Stimulated activated CD8-positive, alpha-beta memory T cell treated with anti-CD3 and anti-CD28 coated beads, Interleukin-4, amount 100 ng/mL, for 4 hours (primary cell): ENCODE measurements at places on chromosomes 2 and 18.

DNA sequence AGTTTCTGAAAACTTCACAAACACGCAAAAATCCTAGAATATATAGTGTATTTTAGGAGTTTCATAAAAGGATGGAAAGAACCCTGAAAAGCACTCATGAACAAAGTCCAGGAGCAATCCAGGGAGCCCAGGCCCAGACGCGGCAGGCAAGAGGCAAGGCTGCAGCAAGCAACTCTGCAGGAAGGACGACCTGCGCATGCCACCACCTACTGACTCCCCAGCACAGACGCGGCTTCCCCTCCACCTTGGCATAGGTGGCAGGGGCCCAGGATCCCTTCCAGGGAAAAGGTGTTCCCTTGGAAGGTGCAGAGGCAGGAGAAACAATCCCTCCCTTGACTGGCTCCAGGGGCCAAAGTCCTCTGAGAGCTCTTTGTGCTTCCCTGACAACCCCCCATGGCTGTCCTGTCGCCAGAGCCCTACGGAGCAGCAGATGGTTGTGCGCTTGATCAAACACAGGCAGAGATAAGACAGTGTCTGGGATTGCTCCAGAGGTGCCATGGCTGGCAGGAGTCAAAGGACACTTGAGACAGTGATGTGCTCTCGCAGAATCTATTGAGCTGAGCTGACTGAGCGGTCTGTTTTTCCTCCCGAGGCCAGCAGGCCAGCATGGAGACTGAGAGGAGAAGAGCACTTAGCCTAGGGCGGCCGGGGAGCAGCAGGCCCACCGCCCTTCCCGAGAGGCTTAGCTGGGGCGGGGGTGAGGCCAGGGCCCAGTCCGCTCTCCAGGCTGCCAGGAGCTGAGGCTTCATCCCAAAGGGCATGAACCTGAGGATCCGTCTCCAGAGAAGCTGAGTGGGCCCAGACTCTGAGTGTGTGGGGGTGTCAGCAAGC lies 10.8 kb upstream of the AMER3 start:
- DNase-seq = no peak

DNA sequence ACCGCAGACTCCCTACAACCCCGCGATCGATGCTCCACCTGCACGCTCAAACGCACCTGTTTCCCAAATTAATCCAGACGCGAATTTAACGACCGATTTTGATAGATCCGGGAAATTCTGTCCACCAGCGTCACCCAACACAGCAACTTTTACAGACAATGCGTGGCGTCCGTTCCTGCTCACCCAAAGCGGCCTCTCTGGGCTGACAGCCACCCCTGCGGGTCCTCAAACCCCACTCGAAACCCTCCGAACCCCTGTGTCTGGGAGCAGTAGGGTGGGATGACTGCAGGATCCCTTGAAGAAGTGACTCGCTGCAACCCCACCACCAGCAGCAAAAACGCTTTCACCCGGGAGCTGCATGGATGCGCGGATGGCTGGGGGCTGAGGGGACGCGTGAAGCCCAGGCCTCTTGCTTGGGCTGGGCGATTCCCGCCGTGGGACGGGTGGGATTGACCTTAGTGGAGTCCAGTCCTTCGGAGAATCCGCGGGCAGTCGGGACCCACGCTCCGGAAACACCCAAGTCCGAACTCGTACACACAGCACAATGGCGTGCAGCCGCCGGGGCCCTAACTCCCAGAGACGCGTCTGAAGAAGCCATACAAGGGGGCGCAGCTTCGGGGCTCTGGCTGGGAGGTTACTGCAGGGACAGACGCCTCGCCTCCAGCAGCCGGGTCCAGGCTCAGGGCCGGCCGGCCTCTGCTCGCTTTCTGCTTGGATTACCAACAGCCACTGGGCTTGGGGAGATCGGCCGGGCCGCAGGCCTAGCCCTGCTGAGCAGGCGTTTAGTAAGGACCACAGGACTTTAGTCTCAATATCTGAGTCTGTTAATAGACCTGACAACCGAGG lies 31.1 kb upstream of the ATP6V1B1 start:
- no peak for DNase-seq

DNA sequence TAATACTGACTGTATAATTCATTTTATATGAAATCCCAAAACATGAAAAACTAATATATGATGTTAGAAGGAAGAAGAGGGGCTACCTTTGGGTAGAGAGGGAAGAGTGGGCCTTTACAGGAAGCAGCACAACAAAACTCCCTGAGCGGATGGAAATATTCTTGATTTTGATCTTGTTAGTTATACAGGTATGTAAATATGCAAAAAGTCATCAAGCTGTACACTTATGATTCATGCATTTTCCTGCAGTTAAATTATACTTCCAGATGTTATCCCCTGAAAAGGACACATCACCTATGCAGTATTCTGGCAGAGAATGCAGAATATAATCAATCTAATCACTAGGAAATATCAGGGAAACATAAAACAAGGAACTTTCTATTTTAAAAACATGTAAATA lies 249.4 kb upstream of the MGAT5 start:
- no peak for DNase-seq

GRCh38 chr2:221753401-221753800 lies 181.3 kb upstream of the EPHA4 start:
- DNase-seq = no peak

DNA sequence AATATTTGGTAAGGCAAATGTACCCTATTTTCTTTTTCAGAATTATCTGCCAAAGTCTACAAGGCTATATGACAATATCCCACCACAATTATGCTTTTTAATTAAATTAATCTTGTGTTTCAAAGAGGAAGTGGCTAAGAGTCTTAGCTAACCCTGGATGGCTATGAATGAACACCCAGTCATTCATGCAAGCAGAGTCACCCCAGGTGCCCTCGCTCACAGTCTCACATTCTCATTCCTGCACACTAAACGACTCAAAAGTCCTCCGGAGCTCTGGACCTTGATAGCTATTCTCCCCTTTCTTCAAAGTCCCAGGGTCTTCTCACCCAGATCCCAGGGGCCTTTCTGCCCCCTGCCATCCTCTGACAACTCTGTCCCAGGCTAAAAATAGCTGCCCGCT lies 42.1 kb upstream of the MRPL19 start:
- no peak for DNase-seq

DNA sequence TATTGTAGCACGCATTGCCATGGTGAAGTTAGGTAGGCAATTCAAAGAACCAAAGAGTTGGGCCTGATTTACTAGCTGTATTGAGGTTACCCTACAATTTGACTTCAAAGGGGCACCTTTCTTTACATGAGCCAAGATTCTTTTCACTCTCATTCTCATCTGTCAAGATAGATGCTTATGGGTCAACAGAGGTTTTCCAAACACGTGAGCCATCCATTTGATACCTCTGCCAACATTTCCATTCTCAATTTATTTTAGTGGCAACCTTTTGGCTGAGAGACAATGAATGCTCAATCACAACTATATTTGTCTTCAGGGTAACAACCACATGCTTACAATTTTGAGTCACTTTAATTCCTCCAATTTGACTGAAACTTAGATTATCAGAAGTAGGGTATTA lies 370.6 kb upstream of the CDH20 start:
- DNase-seq = no peak

DNA sequence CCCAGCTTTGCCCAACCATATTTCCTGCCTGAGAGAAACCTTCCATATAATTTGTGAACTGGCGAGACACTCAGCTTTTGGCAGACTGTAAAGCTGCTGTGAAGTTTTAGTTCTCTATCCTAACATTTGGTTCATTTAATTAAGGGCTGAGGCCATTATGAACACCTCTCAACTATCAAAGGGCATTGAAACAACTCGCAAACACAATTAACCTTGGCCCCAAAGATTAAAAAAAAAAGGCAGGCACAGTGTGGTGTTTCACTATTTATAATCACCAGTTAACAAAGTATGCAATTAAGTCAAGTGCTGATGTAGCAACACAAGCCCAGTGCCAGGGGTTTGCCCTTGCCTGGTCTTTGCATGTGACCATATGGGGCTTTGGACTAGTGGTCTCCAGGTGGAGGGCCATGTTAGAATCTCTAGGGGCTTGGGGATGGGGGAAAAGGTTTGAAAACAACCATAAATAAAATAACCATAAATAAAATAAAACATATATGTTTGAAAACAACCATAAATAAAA lies 297.6 kb upstream of the SKOR2 start:
- no peak for DNase-seq

GRCh38 chr2:71742953-71743601 lies 289.7 kb downstream of the DYSF start:
- no peak for DNase-seq

- no peak for DNase-seq
These were observed 36.2 kb downstream of the CCBE1 start for GRCh38 chr18:59660786-59661743.

DNA sequence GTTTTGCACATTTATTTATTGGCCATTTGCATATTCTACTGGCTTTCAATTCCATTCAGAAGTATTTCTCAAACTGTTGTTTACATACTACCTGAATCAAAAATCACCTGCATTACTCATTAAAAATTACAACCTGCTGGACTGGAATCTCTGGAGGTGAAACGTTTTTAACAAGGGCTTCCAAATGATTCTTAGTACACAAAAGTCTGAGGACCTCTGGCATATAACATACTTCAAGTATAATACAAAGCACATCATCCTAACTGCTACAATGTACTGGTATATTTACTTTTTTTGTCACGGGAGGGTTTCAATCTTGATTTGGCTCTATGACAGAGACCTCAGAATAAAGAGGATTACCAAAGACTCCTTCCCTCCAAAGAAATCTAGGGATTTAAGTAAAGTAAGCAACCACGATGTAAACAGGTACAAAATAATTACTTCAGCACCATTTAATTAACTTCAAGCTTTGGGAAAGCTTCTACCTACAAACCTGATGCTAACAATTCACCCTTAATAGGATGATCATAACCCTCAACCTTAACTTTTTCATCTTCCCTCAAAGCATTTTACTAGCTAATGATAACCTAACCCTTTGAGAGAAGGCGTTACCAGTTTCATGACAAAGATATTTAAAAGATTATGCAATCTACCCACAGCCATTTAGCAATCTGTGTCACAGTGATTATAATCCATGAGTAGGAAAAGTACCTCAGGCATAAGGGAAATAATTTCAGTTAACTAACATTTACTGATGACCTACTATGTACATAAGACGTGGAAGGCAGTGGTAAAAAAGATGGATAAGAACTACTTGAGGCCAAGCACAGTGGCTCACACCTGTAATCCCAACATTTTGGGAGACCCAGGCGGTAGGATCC lies 24.7 kb downstream of the ATAD2B start:
- DNase-seq = no peak

- peak; percentile 26 for DNase-seq
These were observed 47.8 kb downstream of the CDCA7 start for GRCh38 chr2:173402405-173402974.

DNA sequence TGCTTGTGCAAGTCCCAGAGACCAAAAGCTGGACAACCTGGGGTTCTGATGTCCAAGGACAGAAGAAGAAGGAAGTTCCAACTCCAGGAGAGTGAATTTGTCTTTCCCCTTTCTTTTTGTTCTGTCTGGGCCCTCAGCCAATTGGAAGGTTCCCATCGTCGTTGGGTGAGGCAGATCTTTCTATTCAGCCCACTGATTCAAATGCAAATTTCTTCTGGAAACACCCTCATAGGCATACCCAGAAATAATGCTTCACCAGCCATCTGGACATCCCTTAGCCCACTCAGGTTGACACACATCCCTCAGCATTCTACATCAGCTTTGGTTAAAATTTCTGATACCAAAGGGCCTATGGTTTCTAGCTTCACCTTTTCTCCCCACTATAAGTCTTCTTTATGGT lies 156.5 kb downstream of the SP3 start:
- no peak for DNase-seq

DNA sequence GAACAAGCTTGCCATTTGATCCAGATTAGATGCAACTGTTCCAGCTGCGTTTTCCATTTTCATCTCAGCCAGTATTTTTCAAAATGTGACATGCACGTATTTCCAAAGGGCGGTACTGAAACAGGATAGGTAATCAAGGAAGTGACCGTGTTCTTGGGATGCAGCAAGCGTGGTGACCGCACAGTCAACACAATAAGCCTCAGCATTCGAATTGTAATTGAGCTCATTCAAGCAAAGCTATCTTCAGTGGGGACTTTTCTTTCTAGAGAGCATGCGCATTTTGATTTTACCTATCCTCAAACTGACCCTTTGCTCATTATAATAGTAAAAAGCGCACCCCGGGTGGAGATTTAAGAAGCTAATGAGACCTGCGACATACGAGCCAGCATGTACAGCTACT lies 3.4 kb upstream of the ALPP start:
- no peak for DNase-seq

DNA sequence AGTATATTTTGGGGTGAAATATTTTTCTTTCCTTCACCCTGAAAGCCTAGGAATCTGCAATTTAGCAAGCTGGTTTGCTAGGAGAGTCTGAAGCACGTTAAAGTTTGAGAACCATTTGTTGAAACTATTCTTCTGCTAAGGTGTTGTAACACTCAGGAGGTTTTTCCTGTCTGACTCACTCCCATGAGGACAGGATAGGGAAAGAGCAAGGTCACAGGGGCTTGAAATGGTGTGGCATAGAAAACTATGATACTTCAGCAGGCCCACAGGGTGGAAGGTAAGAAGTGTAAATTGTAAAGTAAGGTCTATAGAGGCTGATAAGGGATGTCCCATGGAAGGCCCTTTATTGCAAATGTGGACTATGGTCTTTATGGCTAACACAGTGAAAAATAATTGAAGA lies 177.7 kb upstream of the ZC3H15 start:
- no peak for DNase-seq

GRCh38 chr18:46566111-46566510 lies 90.9 kb downstream of the LOXHD1 start:
- no peak for DNase-seq

DNA sequence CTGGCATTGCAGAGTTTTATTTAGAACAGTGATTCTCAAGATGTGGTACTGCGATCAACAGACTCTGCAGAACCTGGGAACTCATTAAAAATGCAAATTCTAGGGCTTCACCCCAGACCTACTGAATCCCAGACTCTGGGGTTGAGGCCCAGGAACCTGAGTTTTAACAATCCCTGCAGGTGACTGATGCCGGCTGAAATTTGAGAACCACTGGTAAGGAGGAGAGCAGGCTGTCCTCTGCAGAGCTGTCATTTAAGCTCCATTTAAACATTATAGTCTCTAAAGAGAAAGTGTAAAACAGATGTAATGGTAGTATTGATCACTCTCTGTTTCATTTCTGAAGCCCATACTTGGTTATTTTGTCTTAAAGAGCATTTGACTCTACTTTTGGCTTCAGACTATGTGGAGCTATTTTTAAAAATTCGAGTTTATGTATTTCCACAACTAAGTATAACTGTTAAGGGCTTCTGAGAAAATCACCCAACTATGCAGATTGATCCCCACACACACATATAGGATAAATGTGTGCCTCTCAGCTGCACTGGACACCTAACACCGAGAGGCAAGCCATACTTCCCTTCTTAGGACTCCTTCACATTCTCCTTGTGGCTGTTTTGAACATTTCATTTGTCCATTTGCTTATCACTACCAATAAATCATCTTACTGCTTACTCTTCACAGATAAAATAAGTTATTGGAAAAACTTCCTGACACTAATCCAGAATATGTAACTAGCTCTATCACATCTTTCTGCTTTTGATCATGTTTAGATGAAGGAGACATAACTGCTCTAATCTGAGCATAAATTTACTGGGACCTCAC lies 487.5 kb downstream of the DLGAP1 start:
- DNase-seq = no peak
